Activated naive CD8-positive, alpha-beta T cell treated with anti-CD3 and anti-CD28 coated beads, Interleukin-2, amount 10 ng/mL, durations not matched to agents 7 days and 5 days (primary cell): ENCODE measurements at places on chromosomes 3 and 15. TPM values are rescaled to one million over a fixed set of nuclear protein-coding genes. Genes with fewer than 3 reads are reported as not detected.

Gene MYRIP
- total RNA-seq, result not detected

Gene DUOXA2
- not detected for total RNA-seq

DNA sequence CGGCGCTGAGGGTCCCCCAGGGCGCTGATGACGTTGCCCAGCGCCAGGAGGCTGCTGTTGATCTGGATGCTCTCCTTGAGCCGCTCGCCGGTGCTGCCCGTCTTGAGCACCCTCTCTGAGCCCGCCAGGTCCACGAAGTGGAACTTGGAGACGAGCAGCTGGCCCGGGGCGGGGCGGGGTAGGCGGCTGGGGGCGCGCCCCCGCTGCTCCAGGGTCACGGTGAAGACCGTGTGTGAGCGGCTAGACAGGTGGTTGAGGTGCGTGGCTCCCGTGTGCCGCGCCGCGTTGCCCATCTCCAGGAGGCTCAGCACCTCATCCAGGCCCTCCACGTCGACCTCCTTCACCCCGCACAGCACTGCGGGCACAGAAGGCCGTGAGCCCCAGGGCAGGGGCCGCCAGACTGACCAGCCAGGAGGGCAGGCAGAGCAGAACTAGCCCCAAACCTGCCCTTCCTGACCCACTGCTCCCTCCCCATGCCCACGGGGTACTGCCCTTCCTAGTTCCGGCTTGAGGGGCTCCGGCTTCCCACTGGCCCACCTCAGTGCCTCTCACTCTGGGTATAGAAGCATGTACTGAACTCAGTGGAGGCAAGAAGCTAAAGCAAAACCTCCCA lies 6.1 kb downstream of the KIF7 start:
- H3K27ac ChIP-seq, result no peak overlapping the region
- no peak for DNase-seq
- no peaks in the 10 kb centered on the region for H3K4me1 ChIP-seq
- H3K27me3 ChIP-seq, result peaks cover 11% of the 10 kb centered on the region

DNA sequence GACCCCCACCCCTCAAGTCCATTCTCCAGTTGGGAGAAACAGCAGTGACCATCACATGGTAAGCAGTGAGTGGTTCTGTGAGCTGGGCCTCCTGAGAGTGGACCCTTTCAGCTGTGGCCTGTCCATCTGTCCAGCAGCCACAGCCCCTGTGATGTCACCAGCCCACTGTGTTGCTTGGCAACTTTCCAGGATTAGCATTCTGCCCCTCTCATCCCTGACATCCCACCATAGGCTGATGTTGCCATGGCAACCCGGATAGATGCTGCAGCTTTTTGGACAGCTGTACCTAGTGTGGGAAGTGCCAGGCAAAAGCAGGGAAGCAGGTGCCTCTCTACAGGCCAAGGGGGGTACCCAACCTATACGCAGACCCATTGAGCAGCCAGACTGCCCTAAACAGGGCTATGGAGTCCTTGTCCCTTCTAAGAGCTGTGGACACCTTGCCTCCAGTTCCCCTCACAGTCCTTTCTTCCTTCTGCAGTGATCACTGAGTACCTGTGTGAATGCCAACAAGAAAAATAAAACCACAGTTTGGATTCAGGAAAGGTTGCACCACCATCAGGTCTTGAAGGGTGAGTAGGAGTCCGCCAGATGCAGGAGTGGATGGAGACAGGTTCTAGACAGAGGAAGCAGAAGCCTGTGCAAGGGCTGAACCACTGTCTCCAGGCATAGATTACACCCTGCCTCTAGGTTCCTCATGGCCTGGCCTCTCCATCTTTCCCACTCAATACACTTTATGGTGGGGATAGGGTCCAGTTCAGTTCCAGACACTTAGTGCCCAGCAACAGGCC lies at the start of gene DNAH1:
Gene DNAH1, plus strand, starts transcription at position 343 of the 788 bp plus-strand sequence. CDS start 6,124 bp downstream, outside the sequence.
- DNase-seq, result no peak
- H3K4me3 ChIP-seq, result no peak within 1 kb of the TSS
- H3K27me3 ChIP-seq, result no peaks in the 10 kb centered on the region
- H3K4me1 ChIP-seq, result peaks cover 10% of the 10 kb centered on the region
- H3K27ac ChIP-seq, result no peak within 1 kb of the TSS

- peak overlapping the region; percentile 44 for H3K4me3 ChIP-seq
- no peak overlapping the region for H3K27ac ChIP-seq
- H3K4me1 ChIP-seq, result peaks cover 5% of the 10 kb centered on the region
- H3K36me3 ChIP-seq, result peaks cover 2% of the 10 kb centered on the region
- H3K27me3 ChIP-seq, result peaks cover 49% of the 10 kb centered on the region
- DNase-seq, result no peak
These were observed 514 bp upstream of the FAM174B start for GRCh38 chr15:92656089-92656488.

DNA sequence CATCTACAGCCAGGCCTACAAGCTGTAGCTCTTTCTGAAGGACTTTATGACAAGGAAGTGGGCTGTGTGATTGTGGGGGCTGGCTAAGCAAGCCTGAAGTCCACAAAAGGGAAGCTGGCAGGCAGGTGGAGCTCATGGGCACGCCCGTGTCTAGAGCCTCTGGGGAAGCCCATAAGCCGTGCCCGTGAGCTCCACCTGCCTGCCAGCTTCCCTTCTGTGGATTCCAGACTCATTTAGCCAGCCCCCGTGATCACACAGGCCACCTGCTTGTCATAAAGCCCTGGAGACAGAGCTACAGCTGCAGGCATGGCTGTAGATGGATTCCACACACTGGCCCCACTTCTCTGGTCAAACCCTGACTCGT lies 15.2 kb downstream of the EFCC1 start:
- no peaks in the 10 kb centered on the region for H3K36me3 ChIP-seq
- peak overlapping the region; percentile 61 for H3K4me3 ChIP-seq
- H3K4me1 ChIP-seq, result peaks cover 29% of the 10 kb centered on the region
- DNase-seq, result peak; percentile 68
- H3K27me3 ChIP-seq, result no peaks in the 10 kb centered on the region

DNA sequence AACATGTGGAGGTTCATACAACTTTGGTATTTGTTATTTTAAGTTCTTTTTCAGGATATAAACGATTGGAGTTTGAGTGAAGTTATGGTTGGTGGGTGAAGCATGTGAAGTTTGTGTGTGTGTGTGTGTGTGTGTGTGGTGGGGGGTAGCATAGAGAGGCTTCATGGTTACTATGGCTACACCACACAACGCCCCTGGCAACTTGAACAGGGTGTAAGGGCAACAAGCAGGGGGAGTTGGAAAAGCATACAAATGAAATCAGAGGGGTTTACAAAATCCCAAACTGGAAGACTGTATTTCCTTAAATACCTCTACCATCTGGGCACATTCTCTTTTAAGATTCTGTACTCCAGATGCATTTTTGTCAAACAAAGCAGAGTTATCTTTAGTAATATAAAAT lies 207.5 kb downstream of the SV2B start:
- DNase-seq, result no peak
- peak overlapping the region; percentile 51 for H3K4me3 ChIP-seq
- H3K27ac ChIP-seq, result peak overlapping the region; percentile 87
- H3K4me1 ChIP-seq, result peaks cover 81% of the 10 kb centered on the region

DNA sequence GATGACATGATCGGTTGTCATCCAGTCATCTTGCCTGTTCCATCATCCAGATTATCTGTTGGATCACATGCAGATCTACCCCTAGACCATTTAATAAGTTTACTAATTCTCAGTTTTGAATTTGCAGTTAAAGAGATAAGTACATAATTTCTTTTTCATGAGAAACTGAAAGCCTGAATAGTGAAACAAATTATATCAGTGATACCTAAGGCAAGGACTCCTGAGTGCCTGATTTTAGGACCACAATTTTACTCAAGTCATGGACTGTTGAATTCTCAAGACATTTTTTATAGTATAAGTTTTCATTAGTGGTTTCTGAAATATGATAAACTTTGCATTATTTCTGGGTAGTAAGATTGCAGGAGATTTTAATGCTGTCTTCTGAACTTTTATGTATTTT lies 13.2 kb downstream of the SIDT1 start:
- H3K36me3 ChIP-seq, result peaks cover 54% of the 10 kb centered on the region
- DNase-seq, result no peak
- H3K27me3 ChIP-seq, result no peaks in the 10 kb centered on the region
- H3K27ac ChIP-seq, result no peak overlapping the region
- H3K4me3 ChIP-seq, result no peak overlapping the region

- H3K4me1 ChIP-seq, result peaks cover 5% of the 10 kb centered on the region
- DNase-seq, result no peak
- H3K4me3 ChIP-seq, result no peak overlapping the region
- H3K36me3 ChIP-seq, result no peaks in the 10 kb centered on the region
- H3K27me3 ChIP-seq, result peaks cover 9% of the 10 kb centered on the region
These were observed 11.2 kb upstream of the MTMR14 start for GRCh38 chr3:9638155-9638554.

- peak overlapping the region; percentile 10 for H3K4me3 ChIP-seq
- peaks cover 58% of the 10 kb centered on the region for H3K36me3 ChIP-seq
- H3K27me3 ChIP-seq, result no peaks in the 10 kb centered on the region
- H3K4me1 ChIP-seq, result peaks cover 24% of the 10 kb centered on the region
- peak overlapping the region; percentile 80 for H3K27ac ChIP-seq
These were observed 91.2 kb downstream of the RGMA start for GRCh38 chr15:92997821-92998220.
